NCI-H187 (cell line): ENCODE measurements at places on chromosomes 2 and 18.

- DNase-seq, result no peak
Measured at GRCh38 chr2:209095432-209095831, 328.4 kb upstream of the MAP2 start.

DNA sequence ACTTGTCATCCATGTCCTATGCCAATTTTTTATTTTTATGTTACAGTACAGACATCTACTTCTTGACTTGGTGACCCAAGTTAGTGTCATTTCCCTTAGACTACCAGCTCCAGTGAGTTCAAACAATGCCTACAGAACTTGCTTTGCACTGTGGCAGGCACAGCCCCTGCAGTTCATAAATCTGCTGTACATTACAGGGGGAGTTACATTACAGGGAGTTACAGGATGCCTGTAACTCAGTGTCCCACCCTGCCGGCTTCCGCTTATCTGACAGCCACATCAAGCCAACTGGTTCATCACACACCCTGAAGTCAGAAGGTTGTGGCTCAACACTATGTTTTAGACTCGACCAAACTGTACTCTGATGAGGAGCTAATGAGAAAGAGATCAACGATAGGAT lies 7.8 kb upstream of the NPAS2 start:
- DNase-seq, result no peak

DNA sequence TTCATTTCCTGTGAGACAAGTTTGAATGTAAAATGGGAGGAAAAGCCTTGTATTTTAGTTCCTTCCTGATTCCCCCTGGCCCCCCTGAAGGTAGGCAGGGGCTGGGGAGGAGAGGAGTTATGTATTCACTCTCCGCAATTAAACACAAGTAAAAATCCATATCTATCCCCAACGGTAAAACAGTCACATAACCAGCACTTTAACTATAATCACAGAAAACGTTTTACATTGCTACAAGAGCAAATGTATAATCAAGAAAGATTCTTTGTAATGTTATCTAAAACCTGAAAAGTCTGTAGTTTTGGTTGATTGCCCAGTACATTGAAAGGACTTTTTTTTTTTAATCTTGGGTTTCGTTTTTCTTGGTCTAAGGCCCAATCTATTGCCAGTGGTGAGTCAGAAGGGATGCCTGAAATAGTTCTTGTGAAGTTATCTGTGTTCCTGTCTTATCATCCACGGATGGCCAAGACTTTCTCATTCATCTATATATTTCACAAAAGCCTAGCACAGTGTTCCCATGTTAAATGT lies 34.5 kb upstream of the CCNYL1 start:
- no peak for DNase-seq

DNA sequence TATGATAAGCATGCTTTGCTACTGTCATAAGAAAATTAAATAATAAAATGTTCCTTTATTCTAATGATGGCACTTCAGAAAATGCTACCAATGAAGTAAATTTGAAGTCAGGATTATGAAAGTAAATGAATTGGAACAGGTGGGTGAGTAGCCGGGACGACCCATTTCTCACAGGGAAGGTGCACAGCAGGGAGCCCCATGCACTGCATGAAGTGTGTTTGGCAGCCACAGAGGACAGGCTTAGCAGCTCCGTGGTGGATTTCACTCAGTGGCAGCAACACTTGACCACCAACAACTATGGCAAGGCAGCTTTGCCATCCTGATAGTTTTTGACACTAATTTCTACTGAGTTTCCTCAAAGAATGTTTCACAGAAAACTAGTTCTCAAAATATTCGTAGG lies 146.3 kb downstream of the ATL2 start:
- no peak for DNase-seq

GRCh38 chr2:212845941-212846340 lies 305.5 kb downstream of the IKZF2 start:
- no peak for DNase-seq

- no peak for DNase-seq
Measured at GRCh38 chr2:102317715-102318114, 6.4 kb downstream of the IL1RL1 start.

DNA sequence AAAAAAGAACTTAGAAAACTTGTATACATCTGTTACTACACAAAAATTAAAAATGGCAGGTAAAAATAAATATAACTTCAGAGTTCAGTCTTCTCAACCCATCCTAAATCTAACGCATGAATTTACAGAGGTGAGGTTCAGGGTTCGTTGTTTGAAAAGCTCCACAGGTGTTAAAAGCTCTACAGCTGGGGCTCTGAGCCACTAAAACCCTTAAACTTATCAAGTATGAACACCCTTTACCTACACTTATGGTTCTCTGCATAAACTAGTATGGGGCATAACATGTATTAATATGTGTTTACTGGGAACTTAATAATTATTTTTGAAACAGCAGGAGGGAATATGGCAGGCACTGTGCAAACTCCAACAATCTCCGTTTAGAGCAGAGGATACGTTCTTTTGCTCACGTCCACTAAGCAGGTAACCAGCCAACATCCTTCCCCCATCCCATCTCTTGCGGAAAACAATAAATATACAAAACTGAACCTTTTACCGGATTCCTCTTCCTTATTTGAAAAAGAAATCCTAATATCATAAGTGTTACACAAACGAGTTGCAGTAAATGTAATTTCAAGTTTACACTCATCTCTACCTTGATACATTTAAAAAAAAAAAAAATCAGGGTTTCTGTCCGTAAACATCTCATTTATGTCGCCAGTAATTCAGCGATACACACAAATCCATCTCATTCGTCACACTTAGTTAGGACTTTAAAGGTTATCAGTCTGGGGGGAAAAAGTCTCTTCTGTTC lies 1.3 kb downstream of the PIAS2 start:
- no peak for DNase-seq

- no peak for DNase-seq
Measured at GRCh38 chr18:74376523-74376922, 60.9 kb downstream of the C18orf63 start.

GRCh38 chr2:235314371-235314930 lies 179.4 kb upstream of the AGAP1 start:
- DNase-seq, result no peak

GRCh38 chr2:170739507-170740046 lies 24.4 kb downstream of the SP5 start:
- DNase-seq, result no peak

DNA sequence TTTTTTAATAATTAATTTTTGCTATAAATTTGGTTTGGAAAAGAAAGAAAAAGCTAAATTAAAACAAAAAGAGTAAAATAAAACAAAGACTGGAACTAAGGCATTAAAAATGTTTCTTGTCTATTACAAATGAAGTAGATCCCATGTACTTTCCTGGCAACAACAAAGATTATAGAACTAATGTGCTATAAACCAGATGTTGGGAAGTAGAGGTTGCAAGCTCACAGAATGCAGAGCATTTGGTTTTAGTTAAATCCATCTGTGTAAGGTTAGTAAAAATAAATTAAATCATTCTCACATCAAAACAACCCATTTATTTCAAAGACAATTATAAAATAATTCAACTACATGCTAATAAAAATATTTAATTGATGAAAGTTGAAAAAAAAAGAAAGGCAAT lies 157.2 kb upstream of the ZC3H15 start:
- no peak for DNase-seq

DNA sequence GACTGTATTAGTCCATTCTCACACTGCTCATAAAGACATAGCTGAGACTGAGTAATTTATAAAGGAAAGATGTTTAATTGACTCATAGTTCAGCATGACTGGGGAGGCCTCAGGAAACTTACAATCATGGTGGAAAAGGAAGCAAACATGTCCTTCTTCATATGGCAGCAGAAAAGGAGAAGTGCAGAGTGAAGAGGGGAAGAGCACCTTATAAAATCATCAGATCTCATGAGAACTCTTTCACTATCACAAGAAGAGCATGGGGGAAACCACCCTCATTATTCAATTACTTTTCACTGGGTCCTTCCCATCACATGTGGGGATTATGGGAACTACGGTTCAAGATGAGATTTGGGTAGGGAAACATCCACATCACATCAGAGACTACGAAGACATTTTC lies 43.0 kb upstream of the CAVIN2 start:
- no peak for DNase-seq

GRCh38 chr2:102122115-102122514 lies 20.4 kb upstream of the IL1R1 start:
- DNase-seq, result no peak

- DNase-seq, result no peak
Measured at GRCh38 chr18:48611785-48612480, 73.1 kb downstream of the CTIF start.

DNA sequence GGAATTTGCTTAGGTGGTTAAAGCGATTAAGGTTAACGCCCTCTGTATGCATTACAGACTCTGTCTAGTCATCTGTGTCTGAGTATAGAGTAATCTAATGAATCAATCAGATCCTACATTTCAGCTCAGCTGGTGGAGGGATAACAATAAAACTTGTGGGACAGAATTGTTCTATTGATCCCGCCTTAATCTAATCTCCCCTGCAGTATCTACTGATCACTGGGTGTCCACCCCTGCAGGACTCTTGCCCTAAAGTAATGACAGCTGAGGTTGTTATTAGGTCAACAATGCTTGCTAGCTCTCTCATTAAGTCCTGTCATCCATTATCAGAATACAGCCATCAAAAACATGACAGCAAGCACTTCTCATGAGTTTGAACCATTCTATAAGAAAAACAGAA lies 462.6 kb upstream of the TMEFF2 start:
- no peak for DNase-seq

DNA sequence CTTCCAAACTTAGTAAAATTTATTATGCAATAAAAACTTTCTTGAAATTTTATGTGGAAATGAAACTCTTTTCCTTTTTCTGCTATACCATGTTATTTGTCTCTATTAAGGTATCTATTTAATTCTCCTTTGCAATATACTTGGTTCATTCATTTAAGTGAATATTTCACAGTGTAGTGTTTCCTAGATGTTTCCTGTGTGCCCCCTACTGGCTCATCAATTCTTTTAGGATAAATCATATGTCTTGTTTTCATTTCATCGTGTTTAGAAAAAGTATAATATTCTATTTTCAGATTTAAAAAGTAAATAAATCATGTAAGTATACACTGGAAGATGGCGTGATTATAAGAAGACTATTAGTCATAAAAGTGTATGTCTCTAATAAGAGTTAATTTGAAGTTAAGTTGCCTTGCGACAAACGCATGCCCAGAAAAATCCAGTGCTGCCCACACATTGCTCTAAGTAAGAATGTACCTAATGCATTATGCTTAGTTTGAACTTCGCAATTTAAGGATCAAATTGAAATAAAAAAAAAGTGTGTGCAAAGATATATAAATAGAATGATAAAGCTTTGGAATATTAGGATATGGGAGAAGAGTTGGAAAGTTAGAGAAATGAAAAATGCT lies 525.4 kb downstream of the KCNJ3 start:
- DNase-seq, result no peak

- DNase-seq, result no peak
Measured at GRCh38 chr2:238339395-238339780, 19.1 kb downstream of the TRAF3IP1 start.

DNA sequence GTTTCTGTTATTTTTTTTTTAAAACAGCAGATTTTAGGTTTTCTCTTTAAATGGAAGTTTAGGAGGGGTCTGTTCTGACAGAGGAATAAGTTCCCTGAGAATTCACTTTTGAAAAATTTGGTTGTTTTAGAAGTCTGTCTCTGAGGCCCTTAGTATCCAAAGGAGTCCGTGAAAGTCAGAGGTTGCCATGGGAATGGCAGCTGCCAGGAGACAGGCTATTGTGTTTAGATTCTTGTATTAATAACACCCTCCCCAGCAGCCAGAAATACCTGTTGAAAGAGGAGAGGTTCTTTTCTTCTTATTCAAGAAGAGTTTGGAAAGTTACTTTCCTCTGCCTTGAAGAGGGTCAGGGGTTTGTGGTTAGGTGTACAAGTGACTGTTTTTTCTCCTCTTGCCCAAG lies 29.5 kb downstream of the TNP1 start:
- no peak for DNase-seq

DNA sequence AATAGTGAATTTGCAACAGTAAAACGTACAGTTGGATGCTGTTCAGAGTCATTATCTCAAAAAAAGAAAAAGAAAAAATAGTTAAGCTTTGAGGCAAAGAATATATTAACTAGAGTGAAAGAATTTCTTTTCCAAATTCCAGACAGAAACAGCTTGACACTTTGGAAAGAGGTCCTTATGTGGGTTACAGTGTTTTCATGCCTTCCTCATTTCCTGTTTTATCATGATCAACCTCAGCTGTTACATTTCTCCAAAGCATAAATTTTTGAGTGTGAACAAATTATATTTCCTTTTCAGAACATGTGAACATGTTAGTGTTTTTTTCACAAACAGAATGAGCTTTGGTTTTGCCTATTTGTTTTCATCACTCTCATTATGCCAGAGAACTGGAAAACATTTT lies 13.6 kb downstream of the FRZB start:
- no peak for DNase-seq

DNA sequence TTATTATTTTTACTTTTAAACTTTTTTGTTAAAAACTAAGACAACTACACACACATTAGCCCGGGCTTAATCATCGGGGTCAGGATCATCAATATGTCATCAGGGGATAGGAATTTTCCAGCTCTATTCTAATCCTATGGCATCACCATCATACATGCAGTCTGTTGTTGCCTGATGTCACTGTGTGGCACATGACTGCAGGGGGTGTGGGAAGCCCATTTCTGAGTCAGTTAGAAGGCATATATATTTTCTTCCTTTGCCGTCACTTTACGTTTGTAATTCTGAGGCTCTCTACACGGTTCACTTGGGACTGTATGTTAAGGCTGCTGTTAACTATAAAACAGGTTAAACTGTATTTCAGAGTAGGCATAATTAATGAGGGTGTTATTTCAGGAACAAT lies 144.4 kb upstream of the ITGA6 start:
- no peak for DNase-seq

DNA sequence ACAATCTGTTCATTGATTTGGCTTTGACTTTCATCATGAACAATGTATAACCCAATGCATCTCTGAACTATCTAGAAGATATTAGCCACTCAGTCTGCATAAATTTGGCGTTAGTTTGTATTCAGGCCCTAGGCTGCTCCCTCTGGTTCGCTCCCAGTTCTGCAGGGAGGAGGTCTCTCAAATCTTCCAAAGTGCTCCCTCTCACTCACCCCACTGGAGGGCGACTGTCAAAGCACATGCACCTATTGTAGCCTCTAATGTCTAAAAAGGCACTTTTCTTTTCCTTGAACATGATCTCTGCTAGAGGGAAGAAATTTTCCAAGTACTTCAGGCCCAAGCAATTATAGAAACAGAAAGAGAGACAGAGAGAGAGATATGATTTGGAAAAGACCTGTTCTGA lies 291.5 kb downstream of the TDRD15 start:
- no peak for DNase-seq

DNA sequence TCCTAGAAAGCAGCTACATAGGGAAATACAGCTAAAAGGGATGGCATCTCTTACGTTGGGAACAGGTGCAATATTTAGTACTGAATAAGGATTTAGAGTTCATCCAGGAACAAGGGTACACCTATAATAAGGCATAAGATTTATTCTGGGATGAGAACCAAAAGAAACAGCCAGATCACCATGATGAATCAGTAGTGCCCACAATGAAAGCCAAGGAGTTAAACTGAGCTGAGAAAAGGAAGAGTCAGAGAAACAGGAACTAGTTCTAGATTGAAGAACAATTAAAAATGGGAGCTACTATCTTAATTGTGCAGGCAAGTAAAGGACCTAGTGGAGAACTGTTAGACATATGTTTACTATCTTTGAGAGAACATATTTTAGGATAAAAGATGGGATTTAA lies 692.3 kb downstream of the LRP1B start:
- DNase-seq, result no peak
